Right hindlimb (tissue), 1 donor: ENCODE measurements at places on chromosomes 1 and 21.

DNA sequence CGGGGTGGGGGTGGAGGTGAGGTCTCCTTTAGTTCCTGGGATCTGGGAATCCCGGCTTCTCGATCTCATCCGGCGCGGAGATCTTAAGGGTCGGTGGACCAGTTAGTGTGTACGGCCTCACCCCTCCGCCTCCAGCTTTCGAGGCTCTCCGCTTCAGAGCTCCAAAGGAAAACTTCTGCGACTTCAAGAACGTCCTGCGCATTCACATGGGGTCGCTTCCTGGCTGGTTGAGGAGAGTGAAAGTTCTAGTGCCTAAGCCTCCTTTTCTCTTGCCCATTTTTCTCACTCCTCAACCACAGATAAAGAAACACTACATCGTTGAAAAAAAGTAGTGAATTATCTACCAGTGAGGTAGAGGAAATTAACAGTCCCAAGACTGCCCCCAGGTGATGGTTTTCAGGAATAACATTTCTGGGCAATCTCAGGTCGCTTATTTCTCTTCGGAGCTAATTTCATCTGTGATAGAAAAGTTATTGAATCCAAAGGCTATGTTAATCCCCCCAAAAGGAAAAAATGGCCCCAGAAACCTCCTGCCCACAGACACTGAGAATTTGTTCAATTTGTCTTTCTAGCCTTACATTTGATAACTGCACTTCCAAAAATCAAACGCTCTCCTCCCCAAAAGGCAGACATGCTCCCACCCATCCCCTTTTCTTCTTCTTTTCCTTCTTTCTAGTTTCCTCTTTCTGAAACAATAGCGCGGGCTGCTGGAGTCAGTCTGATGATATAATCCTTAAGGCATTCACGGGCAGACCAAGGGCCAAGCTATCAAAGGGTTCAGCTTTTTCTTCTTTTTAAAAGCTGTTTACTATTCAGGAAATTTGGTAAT, 20.6 kb upstream of the TBX15 start:
- peak; percentile 82 for DNase-seq

GRCh38 chr1:94327001-94327690, 89.8 kb upstream of the ARHGAP29 start:
- peak; percentile 49 for DNase-seq

- peak; percentile 28 for DNase-seq
Observed at GRCh38 chr1:204075139-204075521, 2.2 kb downstream of the SOX13 start.

- no peak for DNase-seq
Observed at GRCh38 chr1:41713557-41714327, 205.0 kb downstream of the HIVEP3 start.

- no peak for DNase-seq
Observed at GRCh38 chr1:159113596-159114433, 37.2 kb upstream of the AIM2 start.

GRCh38 chr1:233240829-233241682, 54.5 kb downstream of the PCNX2 start:
- DNase-seq = peak; percentile 81

DNA sequence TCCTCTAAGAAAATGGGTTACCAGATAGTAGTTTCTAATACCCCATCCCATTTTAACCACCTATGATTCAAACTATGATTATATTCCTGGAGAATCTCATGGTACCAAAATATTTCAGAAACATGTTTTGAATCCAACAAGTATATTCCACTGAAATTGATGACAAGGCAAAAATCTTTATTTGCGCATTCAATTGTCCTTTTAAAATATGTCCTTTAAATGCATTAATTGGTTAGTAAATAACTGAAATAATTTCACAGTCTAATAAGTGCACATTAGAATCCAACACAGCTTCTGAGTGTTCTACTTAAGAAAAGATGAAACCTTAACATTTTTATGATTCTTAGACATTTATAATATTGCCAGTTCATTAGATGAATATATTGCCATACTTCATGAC, 356.6 kb downstream of the SETD4 start:
- no peak for DNase-seq

DNA sequence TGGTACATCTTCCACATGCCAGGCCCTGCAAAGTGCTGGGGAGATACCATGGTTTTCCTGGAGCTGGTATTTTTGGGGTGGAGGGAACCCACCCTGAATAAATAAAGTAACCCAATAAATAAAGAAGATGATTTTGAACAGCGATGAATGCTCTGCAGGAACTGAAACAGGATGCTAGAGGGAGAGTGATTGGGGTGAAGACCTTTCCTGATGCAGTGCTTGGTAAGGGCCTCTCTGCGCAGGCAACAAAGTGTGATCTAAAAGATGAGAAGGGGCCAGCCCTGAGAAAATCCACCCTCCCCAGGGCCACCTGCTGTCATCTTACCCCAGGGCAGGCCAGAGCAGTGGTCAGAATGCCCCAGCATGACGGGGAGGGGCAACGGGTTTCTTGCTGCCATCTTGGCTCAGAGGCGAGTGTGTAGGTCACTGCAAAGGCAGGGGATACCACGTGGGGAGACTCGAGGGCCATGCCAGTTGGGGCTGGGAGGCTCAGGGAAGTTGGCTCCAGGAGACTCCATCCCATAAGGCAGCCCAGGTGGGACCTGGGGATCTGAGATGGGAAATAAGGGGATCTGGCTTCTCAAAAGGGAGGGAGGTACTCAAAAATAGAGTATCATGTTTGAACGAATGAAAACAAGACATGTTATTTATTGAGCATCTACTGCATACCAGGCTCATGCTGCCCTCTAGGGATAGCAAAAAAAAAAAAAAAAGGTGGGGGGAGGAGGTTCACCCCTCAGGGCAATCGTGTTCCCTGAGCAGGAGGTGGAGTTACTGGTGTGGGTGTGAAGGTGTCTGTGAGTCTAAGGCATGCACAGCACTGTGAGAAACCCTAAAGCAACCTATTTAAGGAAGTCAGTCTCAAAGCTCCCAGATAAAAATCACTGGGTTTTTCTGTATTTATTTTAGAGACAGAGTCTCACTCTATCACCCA, 2.8 kb downstream of the SRARP start:
- DNase-seq = no peak

DNA sequence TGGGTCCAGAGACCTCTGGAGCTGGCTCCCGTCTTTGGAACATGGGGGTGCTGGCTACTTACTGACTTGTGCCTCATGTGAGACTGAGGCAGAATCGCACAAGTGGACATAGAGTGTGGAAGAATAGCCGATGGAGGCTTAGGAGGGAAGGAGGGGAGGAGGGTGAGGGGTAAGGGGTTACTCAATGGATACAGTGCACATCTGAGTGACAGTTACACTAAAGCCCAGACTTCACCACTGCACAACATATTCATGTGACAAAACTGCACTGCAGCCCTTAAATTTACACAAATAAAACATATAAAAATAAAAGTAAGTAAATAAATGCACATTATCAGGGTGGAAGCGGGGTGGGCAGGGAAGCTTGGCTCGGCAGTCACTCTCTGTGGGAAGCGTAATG, 197.7 kb upstream of the RAB4A start:
- DNase-seq = no peak

GRCh38 chr1:2404142-2404889, 8.0 kb downstream of the PEX10 start:
- DNase-seq = no peak

- DNase-seq = no peak
Observed at GRCh38 chr1:160489513-160490261, 33.4 kb downstream of the SLAMF6 start.

DNA sequence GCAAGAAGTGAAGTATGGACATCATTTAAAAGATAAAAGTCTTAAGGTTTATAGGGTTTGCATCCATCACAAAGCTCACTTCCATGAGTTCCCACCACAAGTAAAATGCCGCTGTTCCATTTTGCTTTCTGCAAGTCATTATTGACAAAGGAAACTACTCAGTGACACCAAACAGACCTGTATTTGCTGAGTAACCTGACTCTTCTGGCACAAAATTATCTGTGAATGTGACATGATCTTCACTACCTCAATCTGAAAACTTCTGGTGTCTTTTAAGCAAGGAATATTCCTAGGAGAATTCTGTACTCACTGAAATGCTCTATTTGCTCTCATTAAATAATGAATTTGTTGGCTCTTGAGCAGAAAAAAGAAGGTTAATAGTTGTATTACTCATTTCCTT, 1077.4 kb upstream of the ADGRL4 start:
- no peak for DNase-seq

DNA sequence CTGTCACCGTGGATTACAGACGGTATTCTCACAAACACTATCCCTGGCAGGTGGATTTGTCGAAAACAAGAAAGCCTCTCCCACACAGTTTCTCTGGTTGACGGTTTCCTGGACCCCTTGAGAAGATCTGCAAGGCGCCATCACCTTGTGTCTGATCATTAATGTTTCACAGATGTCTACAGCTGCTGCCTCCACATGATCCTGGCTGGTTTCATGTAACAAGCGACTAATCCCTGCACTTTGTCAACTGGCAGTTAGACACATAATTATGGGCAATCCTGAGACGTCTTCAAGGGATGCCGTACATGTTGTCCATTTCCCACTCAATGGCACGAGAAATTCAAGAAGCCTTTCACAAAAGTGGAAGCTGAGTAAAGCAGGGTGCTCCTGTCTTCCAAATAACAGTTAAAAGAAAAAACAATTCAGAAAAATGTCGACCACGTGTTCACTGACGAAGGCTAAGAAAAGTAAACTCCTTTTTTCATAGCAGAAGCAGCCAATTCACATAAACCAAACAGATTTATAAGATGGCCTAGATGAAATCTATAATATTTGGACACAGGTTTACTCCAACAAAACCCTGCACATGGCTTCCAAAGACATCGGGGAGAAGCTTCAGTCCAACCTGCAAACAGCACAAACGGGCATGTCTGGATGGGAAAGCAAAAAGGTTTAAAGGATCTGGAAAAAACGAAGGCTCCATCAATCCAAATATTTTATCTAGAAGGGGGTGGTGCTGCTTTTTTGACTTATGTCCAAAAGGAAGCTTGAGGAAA, 52.2 kb downstream of the CAPZB start:
- DNase-seq = peak; percentile 57

GRCh38 chr1:28190996-28191645, 14.6 kb upstream of the PTAFR start:
- no peak for DNase-seq

- DNase-seq = no peak
Observed at GRCh38 chr1:174447866-174448530, at the start of gene GPR52. Gene GPR52, plus strand, starts transcription at chr1:174447964. Its CDS starts 148 bp downstream, at chr1:174448112.

DNA sequence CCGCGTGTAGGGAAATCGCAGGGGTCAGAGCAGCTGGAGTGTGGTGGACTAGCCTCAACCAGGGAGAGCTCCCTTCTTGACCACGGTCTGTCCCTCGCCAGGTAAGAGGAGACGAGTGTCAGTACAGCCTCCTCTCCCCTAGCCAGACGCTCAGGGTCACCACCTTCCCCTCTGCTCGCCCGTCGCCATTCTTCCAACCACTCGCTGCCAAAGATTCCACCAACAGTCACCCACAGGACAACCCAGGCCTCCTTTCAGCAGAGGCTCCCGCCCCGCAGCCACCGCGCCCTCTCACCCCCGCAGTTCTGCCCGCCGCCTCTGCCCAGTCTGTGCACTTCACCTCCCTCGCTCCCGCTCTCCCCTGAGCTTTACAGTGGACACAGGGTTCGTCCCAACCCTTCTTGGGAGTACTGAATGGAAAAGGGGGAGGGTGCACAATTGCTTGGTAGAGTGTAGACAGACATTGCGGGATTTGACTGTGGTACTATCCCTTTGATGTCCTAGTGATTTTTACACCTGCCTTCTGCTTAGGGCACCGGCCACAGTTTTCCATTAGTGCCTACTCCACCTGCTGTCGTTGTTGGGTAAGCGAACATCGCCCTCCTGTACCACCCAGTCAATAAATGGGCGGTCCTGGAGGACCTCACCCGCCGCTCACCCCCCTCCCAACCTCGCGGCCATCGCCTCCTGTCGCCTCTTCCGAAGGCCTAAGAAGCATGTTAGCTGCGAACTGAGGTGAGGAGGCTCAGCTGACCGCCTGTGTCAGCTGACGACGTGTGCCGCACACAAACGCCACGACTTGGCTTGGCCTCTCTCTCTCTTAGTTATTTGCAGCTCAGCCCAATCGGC, 9.2 kb upstream of the NBPF11 start:
- DNase-seq = no peak

- no peak for DNase-seq
Observed at GRCh38 chr1:5503556-5504363, 488.5 kb downstream of the NPHP4 start.

DNA sequence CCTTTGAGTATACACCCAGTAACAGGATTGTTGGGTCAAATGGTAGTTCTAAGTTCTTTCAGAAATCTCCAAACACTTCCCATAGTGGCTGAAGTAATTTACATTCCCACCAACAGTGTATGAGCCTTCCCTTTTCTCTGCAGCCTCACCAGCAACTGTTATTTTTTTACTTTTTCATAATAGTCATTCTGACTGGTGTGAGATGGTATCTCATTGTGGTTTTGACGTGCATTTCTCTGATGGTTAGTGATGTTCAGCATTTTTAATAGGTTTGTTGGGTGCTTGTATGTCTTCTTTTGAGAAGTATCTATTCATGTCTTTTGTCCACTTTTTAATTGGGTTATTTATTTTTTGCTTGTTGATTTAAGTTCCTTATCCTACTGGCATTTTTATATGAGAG, 26.4 kb upstream of the LAMC1 start:
- no peak for DNase-seq

GRCh38 chr21:25402134-25402961, 204.9 kb downstream of the MRPL39 start:
- no peak for DNase-seq

DNA sequence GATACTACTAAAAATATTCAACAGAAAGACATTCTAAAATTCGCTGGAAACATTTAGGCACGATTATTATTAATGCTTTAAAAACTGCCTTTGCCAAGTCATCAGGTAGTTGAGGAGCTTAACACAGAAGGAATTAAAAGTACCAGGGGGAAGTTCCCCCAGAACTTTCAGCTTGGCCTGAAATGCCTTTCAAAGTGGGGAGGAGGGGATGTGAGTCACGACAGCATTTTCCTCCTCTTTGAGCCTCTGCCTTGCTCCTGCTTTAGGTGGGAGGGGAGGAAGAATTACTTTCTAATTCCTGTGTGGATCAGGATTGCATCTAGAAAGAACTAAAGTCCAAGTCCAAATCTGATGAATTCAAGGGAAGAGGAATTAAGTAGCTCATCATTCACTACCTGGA, 183.7 kb downstream of the CLIC6 start:
- DNase-seq = no peak

DNA sequence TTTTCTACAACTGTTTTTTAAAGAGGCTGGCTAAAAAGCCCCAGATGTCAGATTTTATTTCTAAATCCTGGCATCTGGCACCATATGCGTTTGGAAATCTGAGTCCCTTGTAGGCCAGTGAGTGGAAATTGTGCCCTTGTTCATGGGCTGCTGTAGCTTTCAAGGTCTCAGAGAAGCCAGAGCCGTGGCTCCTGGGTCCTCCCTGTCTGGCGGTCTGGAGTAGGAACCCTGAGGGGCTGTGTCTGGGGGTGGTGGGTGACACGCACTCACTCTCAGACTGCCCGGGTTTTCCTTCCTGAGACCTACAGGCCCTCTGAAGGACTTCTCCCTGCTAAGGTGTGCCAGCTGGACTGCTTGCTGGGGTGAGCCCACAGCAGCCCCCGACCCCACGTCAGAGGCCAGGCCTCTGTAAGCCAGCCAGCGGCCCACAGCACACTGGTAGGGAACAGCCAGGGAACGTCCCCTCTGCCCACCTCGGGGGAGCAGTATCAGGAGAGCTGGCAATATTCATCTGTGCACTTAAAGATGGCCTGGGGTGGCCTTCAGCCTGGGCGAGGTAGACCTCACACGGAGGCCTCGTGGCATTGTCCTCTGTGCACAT, 151.5 kb downstream of the PEX14 start:
- DNase-seq = no peak

- DNase-seq = no peak
Observed at GRCh38 chr1:95179205-95179986, 54.6 kb upstream of the RWDD3 start.

GRCh38 chr1:203645996-203646395, 19.4 kb downstream of the ATP2B4 start:
- no peak for DNase-seq

- DNase-seq = no peak
Observed at GRCh38 chr1:89465201-89465600, 59.4 kb upstream of the LRRC8B start.
